ENCODE measurements at places on chromosomes 13 and 19.

DNA sequence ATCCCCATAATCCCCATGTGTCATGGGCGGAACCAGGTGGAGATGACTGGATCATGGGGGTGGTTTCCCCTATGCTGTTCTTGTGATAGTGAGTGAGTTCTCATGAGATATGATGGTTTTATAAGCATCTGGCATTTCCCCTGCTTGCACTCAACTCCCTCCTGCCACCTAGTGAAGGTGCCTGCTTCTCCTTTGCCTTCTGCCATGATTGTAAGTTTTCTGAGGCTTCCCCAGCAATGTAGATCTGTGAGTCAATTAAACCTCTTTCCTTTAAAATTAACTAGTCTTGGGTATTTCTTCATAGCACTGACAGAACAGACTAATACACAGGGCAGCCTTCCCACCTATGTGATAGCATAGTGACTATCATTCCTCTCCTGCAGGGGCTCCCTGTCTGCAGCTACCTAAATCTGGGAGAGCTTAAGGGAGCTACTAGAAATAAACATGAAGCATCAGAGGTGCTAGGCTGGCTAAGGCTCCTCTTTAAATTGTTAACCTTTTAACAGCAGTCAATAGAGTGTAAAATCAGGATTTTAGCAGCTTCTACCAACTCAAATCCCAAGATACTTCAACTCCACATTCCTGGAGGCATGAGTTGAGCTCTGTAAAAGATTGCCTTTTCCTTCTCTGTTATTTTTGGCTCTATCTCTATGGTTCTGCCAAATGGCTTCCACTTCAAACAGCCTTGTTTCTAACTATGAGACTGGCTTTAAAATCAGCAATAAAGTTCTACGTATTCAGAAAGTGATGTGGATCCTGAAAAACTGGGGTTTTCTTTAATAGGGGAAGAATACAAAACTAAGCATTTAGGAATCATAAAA lies 112.3 kb downstream of the VWA8 start:
- DNase-seq, result no peak

DNA sequence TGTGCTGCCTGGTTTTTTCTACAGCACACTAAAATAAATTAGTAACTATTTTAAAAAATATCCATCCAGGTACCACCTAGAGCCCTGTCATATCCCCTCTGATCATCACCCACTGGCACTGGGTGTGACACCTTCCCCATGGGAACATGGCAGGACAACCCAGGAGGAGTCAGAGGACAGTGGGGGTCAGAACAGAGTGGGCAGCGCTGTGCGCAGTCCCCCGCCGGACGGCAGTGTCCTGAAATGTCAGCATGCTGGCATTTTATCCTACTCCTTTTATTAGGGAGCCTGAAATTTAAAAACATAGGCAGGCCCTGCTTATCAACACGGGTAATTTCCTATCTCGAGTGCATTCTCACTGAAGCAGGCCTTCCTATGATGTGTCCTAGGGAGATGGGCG lies 42.1 kb upstream of the GAS6 start:
- DNase-seq, result no peak

GRCh38 chr19:3367628-3368440 lies 1.5 kb downstream of the NFIC start:
- DNase-seq, result no peak

- DNase-seq, result no peak
These were observed 48.6 kb downstream of the UBL3 start for GRCh38 chr13:29801737-29802305.

DNA sequence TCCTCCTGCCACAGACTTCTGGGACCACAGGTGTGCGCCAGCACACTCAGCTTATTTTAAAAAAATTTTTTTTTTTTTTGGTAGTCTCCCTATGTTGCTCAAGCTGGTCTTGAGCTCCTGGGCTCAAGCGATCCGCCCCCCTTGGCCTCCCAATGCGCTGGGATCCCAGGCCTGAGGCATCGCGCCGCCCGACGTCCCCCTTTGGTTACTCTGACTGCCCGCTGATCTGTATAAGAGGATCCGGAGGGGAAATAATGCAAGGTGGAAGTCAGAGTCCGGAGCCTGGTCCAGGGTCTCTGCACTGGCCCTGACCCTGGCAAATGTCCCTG lies 486 bp upstream of the ZNF805 start:
- peak; percentile 5 for DNase-seq

DNA sequence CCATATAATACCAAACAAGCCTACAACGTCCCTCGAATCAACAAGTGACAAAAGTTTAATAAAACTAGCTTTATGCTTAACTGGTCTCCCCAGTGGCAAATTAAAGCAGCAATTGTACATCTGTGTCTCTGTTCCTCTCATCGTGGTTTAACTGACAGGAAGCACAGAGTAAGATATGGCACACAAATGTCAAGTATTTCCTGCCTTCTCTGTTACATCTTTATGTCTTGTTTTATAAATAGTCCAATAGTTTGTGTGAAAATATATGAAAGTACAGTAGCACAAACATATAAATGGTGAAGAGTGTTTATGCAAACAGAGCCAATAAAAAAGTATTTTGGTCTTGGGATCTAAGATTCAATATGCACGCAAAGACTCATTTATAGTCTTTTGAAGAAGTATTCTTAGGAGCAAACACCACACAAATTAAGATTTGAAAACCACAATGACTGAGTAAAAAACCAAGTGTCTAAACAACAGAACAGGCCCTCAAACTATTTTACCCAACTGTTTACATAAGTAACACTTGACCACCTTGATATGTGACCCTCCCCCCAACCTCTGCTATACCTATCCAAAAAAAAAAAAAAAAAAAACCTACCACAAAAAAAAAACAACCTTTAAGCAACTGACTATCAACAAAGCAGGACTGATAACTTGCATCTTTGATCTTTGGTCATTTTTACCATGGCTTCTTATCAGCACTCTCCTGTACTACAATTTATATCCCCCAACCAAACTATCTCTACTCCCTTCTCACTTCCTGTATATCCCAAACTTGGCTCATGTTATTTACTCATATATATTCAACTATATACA lies 14.0 kb downstream of the ELF1 start:
- no peak for DNase-seq

GRCh38 chr13:90950160-90950559 lies 397.3 kb upstream of the MIR17HG start:
- DNase-seq, result no peak

- DNase-seq, result no peak
These were observed 115.3 kb downstream of the RBM26 start for GRCh38 chr13:79290595-79291244.

GRCh38 chr13:52395704-52396103 lies 10.3 kb downstream of the THSD1 start:
- DNase-seq, result no peak

DNA sequence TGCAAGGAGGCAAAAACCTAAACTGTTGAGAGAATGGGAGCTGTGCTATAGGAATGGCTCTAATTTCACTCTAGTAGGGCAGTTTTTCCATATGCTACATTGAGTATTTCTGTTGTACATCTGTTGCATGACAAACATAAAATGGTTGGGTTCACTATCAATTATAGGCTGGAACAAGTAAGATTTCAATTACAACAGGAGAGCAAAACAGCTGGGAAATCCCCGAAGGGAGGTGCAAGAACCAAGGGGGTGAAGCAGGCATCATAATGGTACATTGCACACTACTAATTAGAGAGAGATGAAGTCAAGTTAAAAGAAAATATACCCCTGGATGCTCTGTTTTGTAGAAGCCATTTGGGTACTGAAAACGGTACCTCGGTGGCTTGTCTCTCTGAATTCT lies 389.5 kb downstream of the PCDH9 start:
- no peak for DNase-seq

DNA sequence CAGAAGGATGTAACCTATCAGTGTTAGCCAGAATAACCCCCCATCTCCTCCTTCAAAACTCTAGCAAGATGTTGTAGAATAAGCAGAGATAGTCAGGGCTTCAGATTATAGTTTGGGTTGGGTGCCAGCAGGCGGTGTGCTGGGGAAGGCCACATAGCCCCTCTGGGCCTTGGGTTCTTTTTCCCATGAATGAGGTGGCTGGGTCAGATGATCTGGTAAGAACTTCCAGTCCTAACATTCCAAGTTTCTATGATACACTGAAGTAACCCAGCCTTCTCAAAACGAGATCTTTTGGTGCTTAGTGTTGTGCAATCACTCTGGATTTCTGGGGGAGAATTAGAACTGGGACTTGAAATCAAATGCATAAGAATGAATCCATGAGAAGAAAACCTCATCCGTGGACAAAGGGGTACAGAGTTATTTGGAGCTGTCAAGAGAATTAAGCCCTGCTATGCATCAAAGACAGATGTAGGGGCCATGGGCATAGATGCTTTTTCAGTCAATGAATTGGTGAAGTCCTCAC lies 810 bp downstream of the CBY2 start:
- no peak for DNase-seq

DNA sequence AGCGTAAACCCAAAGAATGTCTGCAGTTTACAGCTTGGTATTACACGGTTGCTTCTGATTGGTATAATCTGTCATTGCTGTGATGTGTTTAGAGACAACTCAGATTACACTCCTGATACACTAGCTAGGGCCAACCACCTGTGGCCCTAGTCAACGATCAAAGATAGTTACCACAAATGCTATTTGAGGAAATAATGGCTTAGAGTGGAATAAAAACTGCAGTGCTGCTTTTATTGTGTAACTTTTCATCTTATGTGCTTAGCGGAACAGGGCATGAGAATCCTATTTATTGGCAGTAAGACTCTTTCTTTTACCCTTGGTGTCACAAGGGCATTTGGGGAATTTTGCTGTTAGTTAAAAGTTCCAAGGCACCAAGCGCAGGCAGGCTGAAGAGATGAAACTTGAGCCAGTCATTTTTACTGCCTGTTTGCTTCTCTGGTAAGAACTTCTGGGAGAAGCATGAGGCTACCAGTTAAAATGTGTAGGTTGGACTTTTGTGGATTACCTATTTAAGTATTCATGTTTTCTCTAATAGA lies 363.3 kb downstream of the KCNRG start:
- no peak for DNase-seq

DNA sequence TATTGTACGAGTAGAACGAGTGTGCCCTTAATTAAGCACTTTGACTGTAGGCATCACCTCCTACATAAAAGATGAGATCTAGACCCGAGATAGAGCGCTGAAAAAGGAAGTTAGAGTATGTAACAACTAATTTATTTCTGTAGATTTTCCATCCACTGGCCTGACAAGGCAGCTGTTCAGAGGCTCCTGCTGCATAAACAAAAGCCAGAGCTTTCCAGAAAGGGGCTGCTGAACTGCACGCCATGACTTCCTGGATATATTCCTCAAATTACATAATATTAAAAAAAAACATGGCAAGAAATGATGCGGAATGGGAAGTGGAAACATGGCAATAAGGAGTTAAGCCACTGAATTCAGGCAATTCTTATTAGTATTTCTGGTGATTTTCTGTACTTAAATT lies 89.7 kb downstream of the AKAP11 start:
- no peak for DNase-seq

GRCh38 chr19:35294859-35295791 lies 3.2 kb downstream of the MAG start:
- DNase-seq, result no peak

DNA sequence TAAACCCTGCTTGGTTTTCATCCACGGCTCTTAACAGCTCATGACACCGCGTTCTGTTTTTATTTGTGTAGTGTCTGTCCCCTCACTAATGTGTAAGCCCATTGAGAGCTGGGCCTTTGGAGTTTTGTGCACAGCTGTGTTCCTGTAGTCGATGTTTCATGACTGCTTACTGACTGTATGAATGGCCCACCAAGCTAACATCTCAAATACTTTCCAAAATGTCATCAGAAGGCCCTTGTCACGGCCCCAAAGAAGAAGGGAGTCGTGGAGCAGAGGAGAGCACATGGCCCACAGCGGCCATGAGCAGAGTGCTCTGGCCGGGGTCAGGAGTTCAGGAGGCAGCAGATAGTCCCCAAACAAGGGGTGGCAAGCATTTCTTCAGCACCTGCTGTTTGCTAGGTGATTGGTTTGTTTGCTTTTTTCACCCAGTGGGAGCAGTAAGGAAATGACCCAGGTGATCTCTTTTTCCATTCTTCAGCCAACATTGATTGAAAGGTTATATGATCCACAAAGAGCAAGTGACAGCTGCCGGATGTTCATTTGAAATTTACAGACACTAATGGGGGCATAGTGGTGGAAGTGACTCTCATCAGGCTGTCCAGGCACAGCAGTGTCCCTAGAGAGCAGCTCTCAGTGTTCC lies 315.2 kb downstream of the ATP8A2 start:
- DNase-seq, result no peak

DNA sequence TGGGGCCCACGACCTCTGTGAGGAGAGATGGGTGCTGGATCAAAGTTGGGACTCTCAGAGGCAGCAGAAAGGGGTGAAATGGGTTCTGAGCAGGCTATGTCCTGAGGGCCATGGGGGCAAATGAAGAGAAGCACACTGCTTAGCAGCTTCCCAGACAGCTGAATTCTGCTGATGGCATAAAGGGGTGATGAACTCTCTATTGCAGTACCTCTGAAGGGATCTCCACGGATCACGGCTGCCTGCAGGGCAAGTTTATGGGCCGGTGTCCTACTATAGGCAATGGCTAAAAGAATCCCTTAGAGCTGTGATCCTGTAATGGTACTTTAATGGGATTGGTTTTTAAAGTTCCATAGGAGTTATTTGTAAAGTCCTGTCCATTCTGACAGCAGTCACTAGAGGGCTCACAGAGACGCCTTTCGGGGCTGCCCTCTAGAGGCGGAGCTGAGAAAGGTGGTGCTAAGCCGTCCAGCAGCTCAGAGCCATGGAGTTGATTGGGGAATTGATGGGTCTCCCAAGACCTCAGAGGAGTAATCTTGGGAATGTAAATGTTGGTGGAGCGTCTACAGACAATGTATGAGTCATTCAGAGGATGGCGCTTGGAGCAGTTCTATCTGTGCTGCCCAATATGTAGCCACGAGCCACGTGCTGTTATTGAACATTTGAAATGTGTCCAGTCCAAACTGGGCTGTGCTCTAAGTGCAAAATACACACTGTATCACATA lies 287.3 kb downstream of the COG6 start:
- DNase-seq, result peak; percentile 74

DNA sequence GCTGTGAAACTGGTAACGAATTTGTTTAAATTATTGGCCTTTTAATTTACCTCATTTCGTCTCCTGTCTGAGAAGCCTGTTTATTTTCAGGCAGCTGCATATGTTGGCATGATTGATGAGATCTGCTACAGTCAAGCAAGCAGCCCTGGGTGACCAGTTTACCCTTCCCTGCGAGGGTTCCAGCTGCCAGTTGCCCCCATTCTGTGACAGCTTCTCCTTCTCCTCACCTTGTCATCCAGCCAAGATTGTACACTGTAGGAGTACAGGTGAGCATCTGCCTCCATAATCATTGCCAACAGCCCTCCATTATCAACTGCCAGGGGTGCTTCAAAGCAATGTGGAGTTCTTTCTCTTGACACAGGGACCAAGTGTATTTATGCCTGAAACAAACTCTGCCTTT lies 1979.9 kb upstream of the PRR20A start:
- DNase-seq, result no peak

GRCh38 chr19:16673231-16673630 lies 12.3 kb downstream of the TMEM38A start:
- DNase-seq, result no peak

Measured in stimulated activated CD4-positive, alpha-beta T cell treated with anti-CD3 and anti-CD28 coated beads, Interleukin-4, amount 100 ng/mL, for 1 hour (primary cell).